ENCODE measurements at places on chromosomes 12 and 14.

GRCh38 chr12:71607494-71608330 is 55.9 kb downstream of the ZFC3H1 start:
- no peak for DNase-seq

GRCh38 chr14:75204116-75204515 is 27.7 kb upstream of the TMED10 start:
- no peak for DNase-seq

DNA sequence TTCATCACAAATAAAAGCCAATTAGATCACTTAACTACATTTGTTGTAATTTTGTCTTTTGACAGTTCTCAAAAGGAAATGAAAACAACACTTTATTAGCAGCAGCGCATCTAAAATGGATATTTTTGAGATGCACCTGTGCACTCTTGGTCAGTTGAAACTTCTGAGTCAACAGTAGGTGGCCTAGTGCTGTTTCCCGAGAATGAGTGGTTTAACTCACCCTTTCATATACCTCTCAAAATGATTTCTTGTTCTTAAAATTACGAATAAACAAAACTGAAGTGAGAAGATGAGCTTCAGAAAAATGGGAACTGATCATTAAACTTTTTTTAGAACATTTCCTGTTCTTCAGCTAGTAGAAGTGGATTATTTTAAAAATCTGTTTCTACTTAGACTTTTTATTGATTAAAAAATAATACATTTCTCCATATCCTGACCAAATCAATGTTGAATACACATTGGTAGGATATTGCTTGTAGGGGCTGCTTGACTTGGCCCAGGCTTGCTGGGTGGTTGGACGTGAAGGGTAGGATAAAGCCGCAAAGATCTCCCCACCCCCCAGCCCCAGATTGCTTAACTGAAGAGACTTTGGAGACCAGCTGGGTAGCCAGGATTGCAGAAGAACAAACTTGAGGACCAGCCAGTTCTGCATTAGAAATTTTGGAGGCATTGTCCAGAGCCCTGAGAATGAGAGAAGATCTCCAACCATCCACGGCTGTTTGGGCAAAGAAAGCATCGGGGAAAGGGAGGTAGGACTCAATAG is 22.3 kb upstream of the STK38L start:
- DNase-seq = no peak

DNA sequence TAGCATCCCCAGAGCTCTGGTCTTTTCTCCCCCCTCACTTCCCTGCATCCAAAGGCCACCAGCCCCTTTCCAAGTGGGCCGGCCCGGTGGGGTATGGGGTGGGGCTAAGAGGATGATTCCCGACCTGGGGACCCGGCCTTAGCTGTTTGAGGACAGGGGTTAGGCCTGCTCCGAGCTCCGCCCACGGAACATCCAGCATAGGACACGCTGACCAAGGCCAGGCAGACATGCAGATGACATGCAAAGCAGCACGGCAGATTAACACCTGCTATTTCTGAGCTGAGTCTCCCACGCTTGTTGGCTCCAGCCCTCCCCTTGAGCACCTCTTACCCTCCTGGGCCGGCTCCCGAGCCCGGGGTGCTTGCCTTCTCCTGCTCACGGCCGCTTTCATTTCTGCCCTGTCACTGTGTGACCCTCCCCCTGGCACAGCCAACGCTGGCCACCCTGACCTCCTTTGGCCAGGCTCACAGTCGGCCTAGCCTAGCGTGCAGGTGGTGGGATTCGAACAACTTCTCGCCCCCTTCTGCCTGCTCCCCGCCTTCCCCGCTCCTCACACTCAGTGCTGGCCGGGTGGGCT is 40.2 kb downstream of the TEAD4 start:
- no peak for DNase-seq

DNA sequence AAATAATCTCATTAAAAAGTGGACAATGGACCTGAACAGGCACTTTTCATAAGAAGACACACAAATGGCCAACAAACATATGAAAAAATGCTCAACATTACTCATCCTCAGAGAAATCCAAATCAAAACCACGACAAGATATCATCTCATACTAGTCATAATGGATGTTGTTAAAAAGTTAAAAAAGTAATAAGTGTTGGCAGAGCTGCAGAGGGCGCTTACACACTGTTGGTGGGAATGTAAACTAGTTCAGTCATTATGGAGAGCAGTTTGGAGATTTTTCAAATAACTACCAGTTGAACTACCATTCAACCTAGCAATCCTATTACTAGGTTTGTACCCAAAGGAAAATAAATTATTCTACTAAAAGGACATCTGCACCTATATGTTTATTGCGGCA is 47.2 kb downstream of the FOXG1 start:
- no peak for DNase-seq
